ENCODE measurements at places on chromosomes 1 and 21. TPM values are rescaled to one million over a fixed set of nuclear protein-coding genes. Genes with fewer than 3 reads are reported as not detected.

- DNase-seq, result no peak
These were observed 160.2 kb downstream of the DHRS3 start for GRCh38 chr1:12457771-12458170.

- no peak for DNase-seq
These were observed 7.8 kb upstream of the MEF2D start for GRCh38 chr1:156508205-156508954.

DNA sequence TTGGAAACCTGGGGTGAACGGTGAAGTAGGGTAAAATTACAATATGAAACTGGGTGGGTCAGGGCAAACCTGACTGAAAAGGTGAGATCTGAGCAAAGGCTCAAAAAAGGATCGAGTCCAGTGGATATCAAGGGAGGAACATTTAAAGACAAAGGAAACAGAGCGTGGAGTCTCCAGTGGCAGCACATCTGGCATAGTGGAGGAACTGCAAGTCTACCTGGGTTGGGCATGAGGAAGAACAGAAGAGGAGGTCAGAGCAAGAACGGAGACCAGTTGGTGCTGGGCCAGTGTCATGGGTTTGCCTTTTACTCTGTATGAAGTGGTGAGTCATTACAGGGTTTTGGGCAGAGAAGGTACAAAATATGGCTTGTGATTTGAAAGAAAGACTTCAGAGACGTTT is 163.7 kb downstream of the NTPCR start:
- DNase-seq, result no peak

Gene EXOC8
- 13.7 TPM for total RNA-seq

- DNase-seq, result peak; percentile 47
These were observed 5.1 kb upstream of the CAPN8 start for GRCh38 chr1:223670458-223671159.

Gene DNAH14
- total RNA-seq, result 1.6 TPM

- no peak for DNase-seq
These were observed 21.4 kb downstream of the RNASEL start for GRCh38 chr1:182567629-182568028.

Gene SPRR4
- total RNA-seq, result not detected

Gene ANGPTL3
- total RNA-seq, result not detected

DNA sequence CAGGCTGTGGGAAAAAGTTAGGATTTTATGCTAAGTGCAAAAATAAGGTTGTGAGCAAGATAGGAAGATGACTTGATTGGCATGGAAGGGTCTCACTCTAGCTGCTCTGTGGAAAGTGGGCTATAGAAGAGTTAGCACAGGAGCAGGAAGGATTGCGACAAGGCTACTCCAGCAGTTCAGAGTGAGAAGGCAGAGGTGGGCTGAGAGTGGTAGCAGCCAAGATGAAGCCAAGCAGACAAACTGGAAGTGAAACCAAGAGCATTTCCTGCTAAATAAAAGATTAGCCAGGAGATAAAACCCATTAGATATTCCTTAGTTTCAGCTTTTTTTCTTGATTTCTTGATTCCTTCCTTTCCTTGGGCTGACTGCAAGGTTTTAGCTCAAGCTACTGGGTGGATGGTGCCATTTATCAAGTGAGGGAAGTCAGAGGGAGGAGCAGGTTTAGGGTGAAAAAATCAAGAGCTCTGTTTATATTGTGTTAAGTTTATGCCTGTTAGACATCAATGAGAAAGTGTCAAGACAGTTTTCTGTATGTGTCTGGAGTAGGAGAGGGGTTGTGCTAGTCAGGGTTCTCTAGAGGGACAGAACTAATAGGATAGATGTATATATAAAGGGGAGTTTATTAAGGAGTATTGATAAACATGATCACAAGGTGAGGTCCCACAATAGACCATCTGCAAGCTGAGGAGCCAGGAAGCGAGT is 33.1 kb upstream of the ZNF644 start:
- no peak for DNase-seq

Gene ESPN
- total RNA-seq, result 0.14 TPM

Gene PDZK1IP1
- total RNA-seq, result not detected

GRCh38 chr1:245797592-245798348 is 643.0 kb downstream of the KIF26B start:
- peak; percentile 37 for DNase-seq

Gene B3GALT6
- total RNA-seq, result 12.2 TPM

Gene PPFIA4
- 51.2 TPM for total RNA-seq

DNA sequence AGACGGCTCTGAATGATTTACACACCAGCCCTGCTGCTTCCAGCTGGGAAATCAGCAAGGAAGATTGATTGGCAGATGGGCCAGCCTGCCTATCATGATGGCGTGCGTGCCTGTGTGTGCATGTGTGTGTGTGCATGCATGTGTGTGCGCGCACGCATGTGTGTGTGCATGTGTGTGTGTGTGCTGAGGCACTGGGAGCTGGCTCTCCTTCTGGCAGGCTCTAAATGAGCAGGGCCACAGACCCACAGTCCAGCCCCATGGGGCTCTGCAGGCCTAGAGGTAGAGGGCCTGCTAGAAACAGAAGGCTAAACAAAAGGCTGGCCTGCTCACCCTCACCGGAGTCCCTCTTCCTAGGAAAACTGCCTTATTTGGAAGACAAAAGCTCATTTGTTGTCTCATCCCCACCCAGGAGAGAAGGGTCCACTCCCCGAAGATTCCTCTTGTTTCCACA is 6.0 kb downstream of the KLHDC8A start:
- no peak for DNase-seq

GRCh38 chr1:213284626-213285025 is 233.6 kb downstream of the RPS6KC1 start:
- no peak for DNase-seq

Gene RXFP4
- total RNA-seq, result not detected

Gene ARHGEF16
- total RNA-seq, result not detected

- DNase-seq, result no peak
These were observed 4.1 kb upstream of the PDZK1 start for GRCh38 chr1:145711213-145711651.

DNA sequence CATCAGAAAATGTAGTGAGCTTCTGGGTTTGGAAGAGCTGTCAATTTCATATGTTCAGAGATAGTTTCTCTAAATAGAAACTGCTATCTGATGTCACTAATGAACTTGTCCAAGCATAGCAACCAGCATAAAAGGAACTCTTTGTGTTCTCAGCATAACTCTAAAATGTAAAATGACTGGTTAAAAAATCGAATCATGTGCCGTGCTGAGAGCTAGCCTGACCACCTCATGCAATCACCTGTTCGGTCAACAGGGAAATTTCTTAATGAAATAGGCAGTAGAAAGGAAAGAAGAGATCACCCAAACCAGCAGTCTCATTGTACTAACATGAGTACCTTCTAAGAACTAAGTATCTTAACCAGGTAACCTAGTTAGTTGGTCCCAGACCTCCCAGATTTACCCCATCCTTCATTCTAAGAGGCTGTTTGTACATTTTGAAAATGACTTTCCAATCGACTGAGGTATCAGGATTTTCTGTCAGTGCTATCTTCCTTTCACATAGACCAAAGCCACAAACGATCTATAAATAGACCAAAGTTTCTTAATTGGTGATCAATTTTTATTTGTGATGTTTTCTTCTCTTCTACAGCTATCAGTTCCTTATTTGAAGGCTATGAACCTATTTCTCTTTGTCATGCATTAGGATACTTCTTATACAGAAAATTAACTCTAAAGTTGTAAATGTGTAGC is 147.3 kb downstream of the TLR5 start:
- DNase-seq, result no peak

- peak; percentile 16 for DNase-seq
These were observed 2.0 kb downstream of the GLUL start for GRCh38 chr1:182389619-182390047.

DNA sequence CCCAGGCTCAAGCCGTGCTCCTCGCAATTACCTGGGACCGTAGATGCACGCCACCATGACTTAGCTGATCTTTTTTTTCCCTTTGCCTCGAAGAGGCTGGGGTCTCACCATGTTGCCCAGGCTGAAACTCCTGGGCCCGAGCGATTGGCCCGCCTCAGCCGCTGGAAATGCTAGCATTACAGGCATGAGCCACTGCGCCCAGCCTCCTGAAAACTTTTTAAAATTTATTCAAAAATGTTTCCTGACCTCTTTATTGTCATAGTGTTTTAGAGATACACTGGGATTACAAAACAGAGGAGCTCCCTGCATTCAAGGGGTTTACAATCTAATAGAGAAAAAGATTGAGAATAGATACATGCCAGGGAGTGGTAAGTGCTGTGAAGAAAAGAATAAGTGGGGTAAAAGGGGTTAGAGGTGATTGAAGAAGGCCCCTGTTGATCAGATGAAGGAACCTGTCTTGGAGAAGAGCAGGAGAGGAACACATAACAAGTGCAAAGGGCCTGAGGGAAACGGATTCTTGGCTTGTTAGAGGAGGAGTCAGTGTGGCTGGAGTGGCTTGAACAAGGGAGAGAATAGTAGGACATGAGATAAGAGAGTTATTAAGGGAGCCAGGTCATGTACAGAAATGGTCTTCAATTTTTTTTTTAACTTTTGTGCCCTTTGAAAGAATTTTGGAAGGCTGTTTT is 1.7 kb upstream of the TRIM33 start:
- no peak for DNase-seq

Gene NTNG1
- total RNA-seq, result not detected

- peak; percentile 28 for DNase-seq
These were observed 31.4 kb downstream of the FAAP20 start for GRCh38 chr1:2163205-2163604.

DNA sequence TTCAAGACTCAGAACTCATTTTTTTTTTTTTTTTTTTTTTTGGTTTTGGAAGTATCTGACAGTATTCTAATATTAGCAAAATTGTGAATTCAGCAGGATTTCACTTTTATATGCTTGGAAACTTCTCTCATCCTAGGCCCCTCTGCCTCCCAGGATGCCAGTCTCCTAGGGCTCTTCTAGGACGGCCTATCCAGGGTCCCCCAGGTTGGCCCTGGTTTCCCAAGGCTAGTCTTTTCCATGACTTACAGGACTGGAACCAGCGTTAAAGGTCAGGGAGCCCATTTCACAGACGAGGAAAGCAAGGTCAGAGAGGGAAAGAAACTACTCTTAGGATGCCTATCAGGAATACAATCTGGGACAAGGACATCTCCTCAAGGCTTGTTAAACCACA is 412.5 kb downstream of the PTPRU start:
- DNase-seq, result no peak

DNA sequence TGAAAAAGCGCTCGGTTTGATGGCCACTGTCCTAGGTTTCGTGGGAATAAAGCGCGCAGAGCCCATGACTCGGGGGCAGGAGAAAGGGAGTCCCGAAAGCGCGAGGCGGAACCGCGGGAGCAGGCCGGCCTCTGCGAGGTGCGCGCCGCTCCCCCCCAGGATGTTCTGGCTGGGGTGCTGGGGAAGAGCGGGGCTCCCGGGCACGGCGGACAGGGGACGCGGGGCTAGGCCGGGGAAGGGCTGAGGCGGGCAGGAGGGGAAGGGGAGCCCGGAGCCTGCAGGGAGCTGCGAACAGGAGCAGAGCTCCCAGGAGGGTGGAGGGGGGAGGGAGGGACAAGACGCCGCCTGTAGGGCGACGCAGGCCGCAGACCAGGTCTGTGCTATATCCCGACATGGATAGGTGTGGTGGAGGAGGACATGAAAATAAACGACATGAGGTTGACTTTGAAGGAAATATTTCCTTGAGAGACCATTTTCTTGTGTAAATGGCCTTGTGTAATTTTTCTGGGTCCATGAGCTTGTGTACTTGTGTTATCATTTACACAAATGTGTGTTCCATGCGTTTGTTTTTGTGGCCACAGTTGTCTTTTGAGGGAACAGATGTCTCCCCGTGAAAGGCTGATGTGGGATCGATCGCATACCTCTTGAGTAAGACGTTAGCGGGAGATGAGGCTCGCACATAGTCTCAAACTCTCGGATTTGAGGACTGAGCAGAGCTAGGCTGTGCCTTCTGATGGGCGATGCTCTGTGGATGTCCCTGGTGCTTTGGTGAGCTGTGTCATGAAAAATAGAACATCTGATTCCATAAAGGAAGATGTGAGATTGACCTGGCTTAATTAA is 1.3 kb downstream of the PCNT start:
- peak; percentile 67 for DNase-seq

GRCh38 chr1:17488995-17489767 is 49.7 kb upstream of the RCC2 start:
- no peak for DNase-seq

GRCh38 chr1:20058531-20058930 is 11.5 kb upstream of the PLA2G5 start:
- peak; percentile 78 for DNase-seq

- DNase-seq, result no peak
These were observed 657.1 kb upstream of the BRINP3 start for GRCh38 chr1:191134796-191135195.
